ENCODE measurements at places on chromosomes 5 and 9.

DNA sequence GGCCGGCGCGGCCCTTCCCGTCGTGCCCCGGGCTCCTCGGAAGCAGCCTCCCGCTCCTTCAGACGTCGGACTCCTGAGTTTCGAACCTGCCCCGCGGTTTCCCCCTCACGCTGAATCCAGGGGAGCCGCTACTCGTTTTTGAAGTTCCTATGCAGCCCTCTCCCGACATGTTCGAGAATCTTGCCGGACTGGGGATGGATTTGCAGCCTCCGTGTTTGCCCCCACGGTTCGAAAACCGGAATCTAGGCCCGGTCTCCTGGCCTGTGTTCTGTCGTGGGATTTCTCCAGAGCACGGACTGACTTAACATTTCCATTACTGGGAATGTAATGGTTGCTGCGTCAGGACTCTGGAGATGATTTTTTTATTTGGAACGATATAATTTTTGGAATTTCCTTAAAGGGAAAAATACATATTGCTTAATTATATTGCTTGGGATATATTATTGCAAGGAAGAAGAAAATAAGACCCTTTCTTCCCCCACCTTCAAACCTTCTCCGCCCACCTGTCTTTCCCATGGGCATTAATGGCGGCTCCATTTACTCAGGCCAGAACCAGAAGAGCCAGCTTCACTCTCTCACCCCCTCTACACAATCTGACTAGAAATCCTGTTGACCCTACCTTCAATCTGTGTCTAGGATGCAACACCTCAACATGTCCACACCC, 8.5 kb upstream of the MGAT1 start:
- DNase-seq, result no peak

DNA sequence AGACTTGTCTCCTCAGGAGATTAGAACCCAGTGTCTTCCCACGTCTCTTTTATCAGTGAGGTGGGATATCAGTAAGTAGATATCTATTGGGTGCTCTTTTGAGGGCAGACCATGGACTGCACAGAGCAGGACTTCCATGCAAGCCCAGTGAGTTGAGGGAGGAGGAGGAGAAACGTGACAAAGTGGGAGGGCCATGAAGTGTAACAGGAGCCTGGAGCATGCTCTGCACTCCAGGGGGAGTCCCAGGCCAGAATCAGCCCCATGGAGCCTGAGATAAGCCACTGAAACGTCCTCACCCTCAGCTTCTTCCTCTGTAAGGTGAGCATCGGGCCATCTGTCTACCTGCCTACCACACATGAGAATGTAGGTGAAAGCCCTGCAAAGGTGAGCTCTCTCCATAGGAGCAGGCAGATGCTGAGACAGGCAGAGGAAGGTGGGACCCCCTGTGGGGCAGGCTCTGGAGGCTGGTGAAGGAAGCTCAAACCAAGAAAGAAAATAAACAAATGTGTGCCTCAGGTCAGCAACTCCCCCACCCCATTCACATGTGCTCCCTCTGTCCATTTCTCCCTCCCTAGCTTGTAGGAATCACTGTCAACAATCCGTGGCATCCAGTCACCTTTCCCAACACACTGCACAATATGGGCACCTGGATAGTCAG, 87.4 kb downstream of the NRG2 start:
- DNase-seq, result no peak

DNA sequence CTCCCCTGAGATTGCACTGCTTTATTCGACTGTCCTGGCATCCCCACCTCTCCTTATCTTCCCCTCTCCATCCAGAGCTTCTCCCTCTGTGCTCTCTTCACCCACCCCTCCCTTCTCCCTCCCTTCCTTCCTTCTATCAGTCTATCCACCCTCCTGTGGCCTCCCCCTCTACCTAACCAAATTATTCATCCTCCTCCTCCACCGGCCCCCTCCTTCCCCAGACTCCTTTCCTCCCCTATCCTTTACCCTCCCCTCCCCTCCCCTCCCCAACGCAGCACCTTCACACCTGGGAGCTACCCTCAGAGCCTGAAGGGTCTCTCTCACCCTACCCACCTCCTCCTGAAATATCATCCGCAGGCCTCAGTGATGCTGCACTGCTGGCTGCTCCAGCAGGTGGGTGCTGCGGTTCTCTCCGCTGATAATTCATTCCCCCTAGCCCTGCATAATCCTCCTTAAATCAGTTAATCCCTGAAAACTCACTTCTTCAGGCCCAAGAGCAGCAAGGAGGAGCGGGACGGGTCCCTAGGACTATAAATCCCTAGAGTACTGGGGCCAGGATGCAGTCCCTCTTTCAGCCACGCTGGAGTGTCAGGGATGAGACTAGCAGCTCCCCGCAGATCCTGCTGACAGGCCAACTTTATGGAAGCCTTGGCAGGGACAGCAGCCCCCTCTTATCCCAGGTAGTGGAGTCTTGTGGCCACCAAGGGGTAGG, 97.8 kb downstream of the PCDH1 start:
- no peak for DNase-seq

DNA sequence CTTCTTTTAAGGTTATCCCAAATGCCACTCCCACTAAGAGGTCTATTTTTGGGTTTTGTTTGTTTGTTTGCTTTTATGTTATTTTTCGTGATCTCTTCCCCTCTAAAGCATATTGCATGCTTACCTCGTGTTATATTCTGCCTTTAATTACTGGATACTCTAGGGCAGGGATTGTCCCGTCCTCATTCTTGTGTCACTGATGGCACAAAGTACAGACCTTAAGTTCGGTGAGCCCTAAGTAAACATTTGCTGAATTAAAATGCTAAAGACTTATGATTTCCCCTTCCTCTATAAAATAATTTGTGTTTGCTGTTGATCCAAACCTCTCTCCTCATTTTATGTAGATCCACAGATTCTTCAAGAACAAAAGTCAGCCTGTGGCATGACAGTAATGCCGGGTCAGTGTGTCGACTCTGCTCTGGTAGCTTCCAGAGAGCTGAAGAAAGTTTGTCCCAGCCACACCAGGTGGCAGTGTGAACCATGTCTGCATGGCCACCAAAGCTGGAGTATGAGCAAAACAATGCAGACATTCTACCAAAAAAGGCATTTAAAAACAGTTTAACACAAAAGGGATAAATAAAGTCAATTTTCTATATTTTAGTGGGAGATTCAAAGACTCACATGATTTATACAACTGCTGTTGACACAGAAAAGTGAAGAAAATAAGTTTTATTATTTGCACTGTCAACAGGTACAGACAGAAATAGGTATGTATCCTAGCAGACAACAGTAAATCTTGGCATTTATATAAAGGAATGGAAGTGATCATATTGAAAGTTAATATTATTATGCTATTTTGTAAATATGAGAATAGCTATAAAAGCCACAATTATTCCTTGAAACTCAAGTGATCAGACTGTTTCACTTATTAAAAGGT, 17.9 kb upstream of the POC5 start:
- DNase-seq, result no peak

GRCh38 chr5:133790898-133791297, 177.5 kb downstream of the C5orf15 start:
- no peak for DNase-seq

DNA sequence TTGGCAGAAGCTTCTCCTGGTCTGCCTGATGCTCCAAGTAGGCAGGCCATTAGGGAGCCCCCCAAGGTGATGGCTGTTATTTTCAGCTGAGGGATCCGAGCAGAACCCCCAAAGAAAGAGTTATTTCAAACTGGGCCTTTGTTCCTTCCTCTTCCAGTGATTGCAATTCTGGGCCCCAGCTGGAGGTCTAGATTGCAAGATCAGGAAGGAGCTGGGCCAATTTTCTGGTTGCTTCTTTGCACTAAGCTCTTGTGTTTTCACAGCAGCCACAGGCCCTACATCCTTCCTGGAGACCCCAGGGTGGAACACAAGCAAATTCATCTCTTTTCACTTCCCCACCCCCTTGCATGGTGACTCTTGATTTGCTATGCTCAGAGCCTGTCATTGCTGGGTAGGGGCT, 215.0 kb downstream of the SEMA6A start:
- DNase-seq, result no peak

DNA sequence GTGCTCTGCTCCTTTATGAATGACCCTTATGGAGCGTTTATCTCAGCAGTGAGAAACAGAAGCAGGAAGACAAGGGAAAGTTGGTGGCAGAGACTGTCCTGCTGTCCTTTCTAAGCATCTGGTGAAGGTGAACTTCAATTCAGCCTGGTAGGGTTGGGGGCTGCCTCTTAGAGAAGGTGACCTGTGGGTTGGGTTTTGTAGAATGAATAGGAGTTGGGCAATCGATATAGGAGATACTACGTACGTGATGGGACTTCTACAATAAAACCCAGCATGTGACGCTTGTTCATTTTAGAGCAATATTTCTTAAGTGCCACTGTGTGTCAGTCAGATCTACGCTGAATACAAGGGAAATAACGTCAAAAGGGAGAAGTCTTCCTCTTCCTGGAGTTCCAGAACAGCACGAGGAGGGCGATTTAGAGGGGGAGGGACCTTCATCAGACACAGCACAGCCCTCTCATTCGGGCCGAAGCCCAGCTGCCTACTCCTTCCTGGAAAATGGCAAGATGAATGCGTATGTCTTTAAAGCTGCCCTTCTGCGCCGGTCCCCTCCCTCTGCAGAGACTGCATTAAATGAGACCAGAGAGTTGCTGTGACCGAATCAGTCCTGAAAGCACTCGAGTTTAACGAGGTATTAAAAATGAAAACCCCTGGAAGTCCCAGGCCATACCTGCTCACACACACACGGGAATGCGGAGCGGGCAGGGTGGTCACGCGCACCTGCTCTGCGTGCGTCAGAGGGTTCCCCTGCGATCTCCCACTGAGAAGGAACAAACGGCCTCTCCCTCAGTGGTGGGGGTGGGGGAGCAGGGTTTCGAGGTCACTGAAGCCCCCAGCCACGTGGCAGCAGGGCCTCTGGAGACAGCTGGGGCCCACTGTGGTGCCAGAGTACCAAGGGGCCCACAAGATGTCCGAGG, 85.3 kb upstream of the SARDH start:
- DNase-seq, result no peak

- no peak for DNase-seq
These were observed 485.4 kb upstream of the CLINT1 start for GRCh38 chr5:158344376-158344775.
